ENCODE measurements at places on chromosomes 3 and 15. TPM values are rescaled to one million over a fixed set of nuclear protein-coding genes. Genes with fewer than 3 reads are reported as not detected.

GRCh38 chr15:90063770-90064247 is 38.5 kb downstream of the IDH2 start:
- no peak for DNase-seq

- DNase-seq = no peak
Observed at GRCh38 chr15:80823995-80824394, 44.8 kb downstream of the CEMIP start.

DNA sequence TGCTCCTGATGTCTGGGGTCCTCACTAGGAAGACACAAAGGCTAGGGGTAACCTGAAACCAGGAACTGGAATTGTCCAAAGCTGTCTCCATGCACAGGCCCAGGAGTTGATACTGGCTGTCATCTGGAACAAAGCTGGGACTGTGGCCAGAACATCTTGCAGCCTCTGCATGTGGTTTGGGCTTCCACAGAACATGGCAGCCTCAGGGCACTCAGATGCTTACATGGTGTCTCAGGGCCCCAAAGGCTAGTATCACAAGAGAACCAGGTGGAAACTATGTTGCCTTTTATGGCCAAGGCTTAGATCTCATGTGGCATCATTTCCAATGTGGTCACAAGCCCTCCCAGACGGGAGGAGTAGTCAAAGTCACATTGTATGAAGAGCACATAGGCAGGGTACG is 335.2 kb upstream of the TRIM42 start:
- no peak for DNase-seq

DNA sequence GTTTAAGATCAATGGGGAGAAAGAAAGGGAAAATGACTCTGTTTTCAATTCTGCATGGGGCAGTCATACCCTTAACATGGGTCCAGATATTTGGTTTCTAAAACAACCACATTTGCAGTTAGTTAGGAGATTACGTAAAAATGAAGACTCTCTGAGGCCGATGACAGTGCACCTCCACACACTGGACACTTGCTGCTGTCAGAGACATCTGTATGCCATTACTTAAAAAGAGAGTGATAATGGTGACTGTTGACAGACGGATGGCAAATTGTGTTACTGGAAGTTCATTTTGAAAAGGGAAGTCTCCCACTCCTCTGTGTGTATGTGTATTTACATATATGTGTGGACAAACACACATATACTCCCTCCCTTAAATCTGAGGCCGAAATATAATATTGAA is 304.5 kb upstream of the SEMA6D start:
- DNase-seq = no peak

The ROBO1 gene
- 16.5 TPM for total RNA-seq

DNA sequence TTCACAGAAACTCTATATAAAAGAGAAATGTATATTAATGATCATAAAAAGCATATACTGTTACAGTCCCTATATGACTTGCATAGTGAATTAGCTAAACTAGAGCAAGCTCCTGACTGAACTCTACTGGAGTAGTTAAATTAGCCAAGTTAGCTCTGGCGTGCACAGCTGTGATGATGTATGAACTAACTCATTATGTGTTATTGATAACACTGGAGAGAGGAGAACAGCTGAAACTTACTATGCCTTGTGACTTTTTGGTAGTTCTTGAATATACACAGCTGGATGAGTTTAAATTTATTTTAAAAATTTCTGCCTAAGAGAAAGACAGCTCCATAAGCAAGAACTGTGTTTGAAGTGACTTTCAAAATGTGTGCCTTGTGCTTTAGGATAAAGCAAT is 8.1 kb downstream of the TIPARP start:
- no peak for DNase-seq

The GCSAM gene
- 8.5 TPM for total RNA-seq

The CAMK2N2 gene
- total RNA-seq = not detected

Measured in activated naive CD8-positive, alpha-beta T cell treated with anti-CD3 and anti-CD28 coated beads for 36 hours (primary cell).